NCI-H69 (cell line): ENCODE measurements at places on chromosomes 5 and 9.

DNA sequence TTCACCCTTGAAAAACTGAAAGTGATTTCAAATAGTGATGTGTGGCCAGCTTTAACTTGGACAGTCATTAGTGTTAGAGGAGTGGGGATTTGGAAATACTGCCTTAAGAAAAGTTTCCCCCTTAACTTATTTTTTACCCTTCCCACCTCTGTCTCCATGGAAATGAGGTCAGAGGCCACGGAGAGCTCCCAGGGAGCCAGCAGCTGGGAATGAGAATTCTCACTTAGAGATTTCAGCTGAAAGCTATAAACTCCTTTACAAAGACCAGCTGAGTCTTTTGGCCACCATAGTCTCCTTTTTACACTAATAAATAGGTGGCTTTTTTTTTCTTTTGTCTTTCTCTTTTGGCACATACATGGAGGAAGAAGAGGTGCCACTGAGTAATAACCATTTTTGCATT, 45.7 kb upstream of the PIK3R1 start:
- peak; percentile 69 for DNase-seq

DNA sequence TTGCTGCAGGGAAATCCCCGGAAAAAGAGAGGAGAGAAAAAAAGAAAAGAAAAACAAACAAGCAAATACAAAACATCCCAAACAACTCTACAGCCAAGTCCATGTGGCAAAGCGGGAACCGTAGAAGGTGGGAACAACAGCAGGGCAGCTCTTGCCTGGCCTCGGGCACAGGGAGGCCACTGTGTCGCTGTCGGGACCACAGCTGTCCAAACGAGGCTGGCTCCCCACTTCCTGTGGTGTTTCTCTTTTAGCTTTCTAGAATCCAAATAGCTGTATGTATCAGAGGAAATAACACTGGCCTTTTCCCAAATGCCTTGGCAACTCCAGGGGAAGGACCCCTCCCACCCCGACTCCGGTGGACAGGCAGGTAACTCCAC, 41.6 kb upstream of the EQTN start:
- no peak for DNase-seq

GRCh38 chr5:55191165-55191564, 18.2 kb upstream of the CDC20B start:
- DNase-seq = no peak

- peak; percentile 95 for DNase-seq
Observed at GRCh38 chr9:31355965-31356364, 1028.5 kb upstream of the ACO1 start.

DNA sequence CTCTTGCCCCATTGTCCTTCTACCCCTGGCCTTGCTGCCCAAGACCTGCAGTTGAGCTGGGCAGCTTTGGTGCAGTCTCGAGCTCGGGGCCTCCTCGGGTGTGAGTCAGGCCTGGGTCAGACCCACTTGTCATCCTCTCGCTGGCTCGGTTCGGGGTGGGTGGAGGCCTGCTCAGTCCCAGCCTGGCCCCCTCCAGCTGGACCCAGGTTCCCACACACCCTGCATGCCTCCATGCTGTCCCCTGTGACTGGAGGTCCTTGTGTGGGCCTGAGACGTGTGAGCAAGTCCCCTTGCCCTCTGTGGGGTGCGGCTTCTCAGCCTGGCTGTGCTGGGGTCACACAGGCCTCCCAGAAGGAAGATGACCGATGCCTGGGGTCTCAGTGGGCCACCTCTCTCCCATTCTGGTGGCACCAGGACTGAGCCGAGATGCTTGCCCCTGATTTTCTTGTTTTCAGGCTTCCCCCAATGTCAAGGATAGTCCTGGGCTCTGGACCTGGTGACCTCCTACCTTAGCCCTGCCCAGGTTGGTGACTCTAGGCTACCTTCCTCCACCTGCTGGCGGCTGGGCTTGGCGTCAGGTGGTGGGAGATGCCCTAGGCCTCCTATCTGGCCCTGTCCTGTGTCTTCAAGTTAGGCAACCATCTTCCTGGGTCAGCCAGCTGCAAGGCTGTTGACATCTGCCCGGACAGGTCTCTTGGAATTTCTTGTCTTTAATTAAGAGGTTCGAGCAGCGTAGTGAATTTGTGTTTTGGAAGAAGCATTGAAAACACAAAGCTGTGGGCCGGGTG, 15.1 kb downstream of the WNK2 start:
- no peak for DNase-seq

DNA sequence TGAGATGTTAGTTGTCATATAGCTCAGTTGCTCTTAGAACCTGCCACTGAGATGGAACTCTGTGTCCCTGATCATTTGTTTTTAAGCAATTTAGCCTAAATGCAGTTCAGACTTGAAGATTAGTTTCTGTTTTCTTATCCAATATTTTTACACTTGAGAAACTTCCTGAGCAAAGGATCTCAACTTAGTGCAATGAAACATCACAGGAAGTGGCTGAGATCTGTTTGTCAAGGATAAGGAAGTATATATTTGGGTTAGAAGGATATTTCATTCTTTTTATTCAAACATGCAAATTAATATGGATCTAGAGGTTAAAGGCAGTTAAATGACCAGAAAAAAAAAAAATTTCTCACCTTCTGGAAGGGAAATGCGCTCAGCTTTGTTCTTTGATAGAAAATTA, 19.7 kb upstream of the F2R start:
- no peak for DNase-seq

DNA sequence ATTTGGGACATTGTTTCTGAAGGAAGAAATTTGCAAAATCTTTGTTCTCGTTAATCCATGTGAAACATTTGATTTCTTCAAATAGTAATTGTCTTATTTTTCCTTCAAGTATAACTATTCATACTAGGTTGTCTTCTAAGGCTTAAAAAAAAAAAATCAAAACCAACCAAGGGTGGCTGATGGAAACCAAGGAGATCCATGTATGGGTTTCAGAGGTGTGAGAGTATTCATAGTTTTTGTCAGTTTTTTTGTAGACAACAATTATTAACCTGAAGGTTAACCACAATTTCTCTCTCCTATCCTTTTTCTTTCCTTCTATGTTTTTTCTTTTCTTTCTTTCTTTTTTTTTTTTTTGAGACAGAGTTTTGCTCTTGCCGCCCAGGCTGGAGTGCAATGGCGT, 35.4 kb downstream of the KDM4C start:
- DNase-seq = no peak

GRCh38 chr5:41793141-41793770, 77.0 kb downstream of the OXCT1 start:
- DNase-seq = peak; percentile 93

DNA sequence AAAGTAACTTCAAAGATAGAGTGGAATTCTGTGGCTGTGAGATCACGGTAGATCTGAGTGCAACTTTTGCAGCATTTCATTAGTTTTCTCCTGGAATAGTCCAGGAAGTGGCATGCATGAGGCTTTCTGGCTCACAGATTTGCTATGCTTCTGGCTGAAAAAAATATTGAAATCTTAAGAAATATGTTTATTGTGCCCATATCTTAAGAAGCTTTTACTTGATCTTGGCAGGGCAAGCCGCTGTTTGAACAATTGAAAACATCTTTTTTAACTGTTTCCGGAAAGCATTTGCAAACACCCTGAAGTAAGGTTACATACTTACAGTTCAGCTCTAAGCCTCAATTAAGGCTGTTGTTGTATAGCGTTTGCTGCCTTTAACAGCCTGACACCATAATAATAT, 135.7 kb upstream of the GDNF start:
- no peak for DNase-seq

DNA sequence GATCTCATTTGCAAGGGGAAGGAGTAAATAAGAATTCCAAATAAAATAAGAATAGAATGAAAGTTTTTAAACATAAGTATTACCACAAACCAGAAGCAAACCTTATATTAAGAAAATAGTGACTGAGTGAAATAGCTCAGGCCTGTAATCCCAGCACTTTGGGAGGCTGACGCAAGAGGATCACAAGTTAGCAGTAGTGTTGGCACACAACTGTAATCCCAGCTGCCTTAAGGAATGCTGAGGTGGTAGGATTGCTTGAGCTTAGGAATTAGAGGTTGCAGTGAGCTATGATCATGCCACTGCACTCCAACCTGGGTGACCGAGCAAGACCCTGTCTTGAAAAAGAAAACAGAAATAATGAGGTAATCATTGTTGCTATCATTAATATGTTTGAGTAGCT, 47.0 kb downstream of the APC start:
- DNase-seq = no peak

DNA sequence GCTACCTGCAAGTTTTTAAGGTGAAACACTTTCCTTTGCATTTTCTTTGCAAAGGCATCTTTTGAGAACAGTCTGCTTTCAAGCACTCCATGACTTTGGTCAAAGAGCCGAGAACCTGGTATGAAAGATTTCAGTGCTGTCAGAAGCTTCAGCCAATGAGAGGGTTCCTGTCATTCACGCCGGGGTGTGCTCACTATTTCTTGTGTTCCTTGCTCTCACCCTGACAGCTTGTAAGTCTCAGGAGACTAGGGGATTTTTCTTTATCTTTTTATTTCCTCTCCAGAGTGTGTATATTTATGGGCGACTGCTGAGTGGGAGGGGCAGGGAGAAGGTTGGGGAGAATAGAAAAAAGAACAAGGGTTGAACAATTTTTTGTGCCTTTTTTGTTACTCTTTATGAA, 334.0 kb downstream of the PSAT1 start:
- DNase-seq = peak; percentile 23

- DNase-seq = no peak
Observed at GRCh38 chr5:6914347-6914746, 201.1 kb downstream of the TENT4A start.

GRCh38 chr9:124869986-124870560, 8.1 kb downstream of the ARPC5L start:
- DNase-seq = peak; percentile 24

GRCh38 chr5:147530530-147531389, 20.9 kb upstream of the DPYSL3 start:
- no peak for DNase-seq

DNA sequence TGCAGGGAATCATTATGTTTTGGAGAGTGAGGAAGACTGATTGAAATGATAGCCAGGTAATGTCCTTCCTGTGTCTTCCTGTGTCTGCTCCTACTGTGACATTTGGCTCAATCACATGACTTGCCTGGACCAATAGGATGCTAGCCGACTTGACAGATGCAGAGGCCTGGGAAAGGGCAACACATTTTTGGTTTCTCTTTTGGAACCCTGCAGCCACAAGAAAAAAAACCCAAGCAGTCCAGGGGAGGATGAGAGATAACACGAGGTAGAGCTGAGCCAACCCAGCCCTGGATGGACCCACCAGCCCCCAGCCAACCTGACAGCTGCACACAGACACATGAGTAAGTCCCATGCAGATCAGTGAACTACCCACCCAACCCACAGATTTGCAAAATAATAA, 256.1 kb upstream of the SMARCA2 start:
- no peak for DNase-seq

- no peak for DNase-seq
Observed at GRCh38 chr5:8944005-8944404, 601.9 kb downstream of the SEMA5A start.

DNA sequence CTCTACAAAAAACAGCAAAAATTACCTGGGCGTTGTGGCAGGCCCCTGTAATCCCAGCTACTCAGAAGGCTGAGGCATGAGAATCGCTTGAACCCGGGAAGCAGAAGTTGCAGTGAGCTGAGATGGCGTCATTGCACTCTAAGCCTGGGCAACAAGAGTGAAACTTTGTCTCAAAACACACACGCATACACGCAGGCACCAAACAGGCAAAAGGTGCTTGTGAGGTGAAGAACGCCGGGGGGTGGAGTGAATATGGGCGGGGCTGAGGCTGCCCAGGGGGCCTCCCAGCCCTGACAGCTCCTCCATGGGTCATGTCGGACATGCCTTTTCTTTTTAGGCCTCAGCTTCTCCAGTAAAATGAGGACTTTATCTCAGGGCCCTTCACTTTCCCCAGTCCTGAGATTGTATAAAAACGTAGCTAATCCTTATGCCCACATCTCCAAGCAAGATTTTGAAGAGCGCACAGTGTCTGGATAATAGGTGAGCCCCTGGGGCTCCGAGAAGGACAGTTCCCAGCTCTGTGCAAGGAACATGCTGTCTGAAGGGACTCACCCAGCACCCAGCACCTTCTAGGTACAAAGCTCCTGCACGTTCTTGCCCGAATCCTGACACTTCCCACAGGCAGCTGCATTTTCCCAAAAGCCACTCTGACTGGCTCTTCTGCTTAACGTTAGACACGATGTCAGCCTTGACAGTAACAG, 168.3 kb downstream of the COL23A1 start:
- DNase-seq = no peak

- DNase-seq = peak; percentile 74
Observed at GRCh38 chr5:17219006-17219422, 1.6 kb downstream of the BASP1 start.

DNA sequence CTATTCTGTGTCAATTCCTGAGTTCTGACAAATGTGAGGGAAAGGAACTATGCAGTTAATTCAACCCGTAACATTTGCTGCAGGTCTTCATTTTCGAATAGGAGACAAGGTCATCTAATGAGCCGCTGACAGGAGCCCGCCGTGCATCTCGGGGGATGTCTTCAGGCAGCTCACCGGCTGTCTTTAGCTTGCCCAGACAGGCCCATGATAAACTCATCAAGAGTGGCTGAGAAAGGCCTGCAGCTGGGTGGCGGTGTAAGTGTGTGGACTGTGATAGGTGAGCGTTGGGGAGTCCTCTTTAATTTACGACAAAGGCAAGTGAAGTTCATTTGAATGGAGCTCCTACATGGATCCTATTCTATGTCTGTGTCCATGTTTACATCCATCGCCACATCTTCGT, 190.5 kb downstream of the ADCY2 start:
- DNase-seq = no peak

- no peak for DNase-seq
Observed at GRCh38 chr5:52947851-52948250, 41.3 kb upstream of the ITGA2 start.

GRCh38 chr9:93161786-93162562, 22.0 kb upstream of the WNK2 start:
- DNase-seq = no peak

DNA sequence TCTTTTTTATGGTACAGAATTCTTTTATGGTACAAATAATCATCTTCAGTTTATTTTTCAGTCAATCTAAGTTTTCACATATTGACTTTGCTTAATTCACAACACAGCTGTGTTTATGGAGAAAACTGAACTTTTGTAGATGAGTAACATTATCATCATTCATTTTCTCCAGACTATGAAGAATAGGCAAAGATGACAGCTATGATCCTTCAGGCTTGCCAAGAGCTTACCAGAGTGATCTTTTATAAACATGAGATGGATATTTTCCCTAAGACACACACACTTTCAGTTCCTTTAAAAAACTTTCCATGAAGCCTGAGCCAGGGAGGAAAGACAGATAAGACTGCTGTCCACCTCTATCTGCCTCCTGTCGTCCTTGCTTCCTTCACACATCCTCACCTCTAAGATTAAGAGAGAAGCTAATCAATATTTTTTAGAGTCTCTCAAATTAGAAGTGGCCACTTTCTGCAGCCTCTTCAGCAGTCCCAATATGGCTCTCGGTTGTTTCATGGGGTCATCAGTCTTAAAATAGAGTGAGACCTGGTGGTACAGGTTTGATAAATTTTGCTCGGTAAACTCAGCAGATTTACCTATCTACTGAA, 108.1 kb upstream of the SLC27A6 start:
- DNase-seq = no peak

GRCh38 chr5:172932313-172933017, 26.8 kb upstream of the RPL26L1 start:
- peak; percentile 73 for DNase-seq
